ENCODE measurements at places on chromosomes 13 and 19.

GRCh38 chr13:96958286-96958891, 35.9 kb downstream of the OXGR1 start:
- DNase-seq, result no peak

- DNase-seq, result no peak
These were observed 20.5 kb upstream of the PNMA8C start for GRCh38 chr19:46449228-46449627.

GRCh38 chr13:112168761-112169160, 101.8 kb downstream of the SOX1 start:
- no peak for DNase-seq

GRCh38 chr13:108281901-108282300, 12.4 kb downstream of the TNFSF13B start:
- DNase-seq, result no peak

DNA sequence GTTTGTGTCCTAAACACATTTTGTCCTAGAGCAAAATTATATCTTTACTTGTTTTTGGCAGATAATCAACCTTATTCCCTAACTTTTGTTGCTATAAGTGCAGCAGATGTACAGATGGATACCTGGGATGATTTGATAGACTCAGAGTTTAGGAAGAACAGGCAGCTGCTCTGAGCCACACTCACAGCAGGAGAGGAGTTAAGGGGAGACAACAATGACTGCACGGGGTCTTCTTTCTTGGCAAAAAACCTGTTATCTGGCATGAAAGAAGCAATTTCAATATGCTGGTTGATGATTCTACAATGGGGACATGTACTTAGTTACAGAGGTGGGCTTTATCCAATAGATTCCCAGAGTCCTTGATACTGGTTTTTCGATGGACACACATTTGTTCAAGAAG, 258.9 kb upstream of the PCDH9 start:
- no peak for DNase-seq

DNA sequence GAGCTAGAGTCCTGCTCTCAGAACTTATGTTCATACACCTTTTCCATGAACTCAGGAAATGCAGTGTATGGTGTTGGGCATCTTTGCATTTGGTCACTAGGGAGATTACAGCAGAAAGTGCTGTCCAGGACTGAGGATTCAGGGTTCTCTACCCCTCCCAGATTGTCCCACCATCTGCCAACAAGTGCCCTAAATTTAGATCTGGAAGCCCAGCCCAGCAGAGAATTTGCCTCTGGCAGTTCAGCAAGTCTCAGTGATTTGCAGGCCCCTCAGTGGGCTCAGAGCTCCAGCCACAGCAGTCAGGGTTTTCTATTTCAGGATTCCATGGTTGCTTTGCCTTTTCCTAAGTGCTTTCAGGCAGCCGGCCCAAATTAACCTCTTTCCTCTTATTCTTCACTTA, 23.4 kb downstream of the CNFN start:
- no peak for DNase-seq

DNA sequence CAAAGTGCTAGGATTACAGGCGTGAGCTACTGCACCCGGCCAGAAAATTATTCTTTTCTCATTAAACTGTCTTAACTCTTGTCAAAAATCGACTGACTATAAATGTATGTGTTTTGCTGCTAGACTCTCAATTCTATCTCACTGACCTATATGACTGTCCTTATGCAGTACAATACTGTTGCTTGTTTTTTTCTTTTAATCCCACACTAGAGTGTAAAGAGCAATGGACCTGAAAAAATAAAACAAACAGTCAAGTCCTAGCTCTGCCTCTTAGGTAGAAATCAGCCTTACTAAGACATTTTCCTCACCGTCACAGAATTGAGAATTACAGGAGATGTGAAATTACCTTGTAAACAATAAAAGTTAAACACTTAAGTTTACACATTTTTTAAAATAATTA, 35.1 kb downstream of the INTS6 start:
- no peak for DNase-seq

- no peak for DNase-seq
These were observed 40.4 kb downstream of the INTS6 start for GRCh38 chr13:51412431-51412830.

GRCh38 chr19:57269515-57270250, 10.6 kb upstream of the ZNF460 start:
- no peak for DNase-seq

DNA sequence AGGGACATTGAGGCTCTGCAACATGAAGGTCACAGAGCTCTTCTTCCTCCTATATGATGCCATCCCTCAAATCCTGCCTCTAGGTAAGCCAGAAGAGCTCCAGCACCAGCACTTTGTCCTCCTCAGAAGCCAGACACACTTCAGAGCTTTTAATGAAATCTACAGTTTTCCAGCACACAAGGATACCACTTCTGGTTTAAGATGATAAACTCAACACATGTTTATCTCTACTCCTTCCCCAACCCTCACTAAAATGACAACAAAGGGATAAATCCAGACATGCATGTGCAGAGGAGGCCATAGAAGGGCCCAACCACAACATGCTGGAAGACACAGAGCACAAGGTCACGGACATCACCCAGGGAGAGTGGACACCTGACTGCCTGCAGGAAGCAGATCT, 195.3 kb downstream of the USP12 start:
- DNase-seq, result no peak

DNA sequence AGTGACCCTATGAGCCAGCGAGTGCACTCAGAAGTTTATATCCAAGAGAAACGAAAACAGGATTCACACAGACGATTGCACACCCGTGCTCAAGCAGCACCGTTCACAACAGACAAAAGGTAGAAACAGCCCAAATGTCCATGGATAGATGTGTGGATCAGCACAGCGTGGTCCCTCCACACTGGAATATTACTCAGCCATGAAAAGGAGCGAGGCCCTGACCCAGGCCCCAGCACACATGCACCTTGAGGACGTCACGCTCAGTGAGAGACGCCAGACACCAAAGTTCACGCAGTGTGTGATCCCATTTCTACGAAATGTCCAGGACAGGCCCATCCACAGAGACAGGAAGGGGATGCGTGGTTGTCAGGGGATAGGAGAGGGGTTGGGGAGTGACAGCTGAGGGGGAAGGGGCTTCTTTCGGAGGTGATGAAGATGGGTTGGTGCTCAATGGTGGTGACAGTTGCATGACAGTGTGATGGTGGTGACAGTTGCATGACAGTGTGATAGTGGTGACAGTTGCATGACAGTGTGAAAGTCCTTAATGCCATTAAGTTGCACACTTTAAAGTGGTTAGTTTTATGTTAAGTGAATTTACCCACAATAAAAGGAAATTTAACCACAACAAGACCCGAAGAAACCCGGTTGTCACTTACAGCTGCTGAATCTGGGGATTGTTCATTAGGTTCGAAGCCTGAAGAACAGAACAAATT, 18.9 kb upstream of the SLC39A3 start:
- DNase-seq, result no peak

DNA sequence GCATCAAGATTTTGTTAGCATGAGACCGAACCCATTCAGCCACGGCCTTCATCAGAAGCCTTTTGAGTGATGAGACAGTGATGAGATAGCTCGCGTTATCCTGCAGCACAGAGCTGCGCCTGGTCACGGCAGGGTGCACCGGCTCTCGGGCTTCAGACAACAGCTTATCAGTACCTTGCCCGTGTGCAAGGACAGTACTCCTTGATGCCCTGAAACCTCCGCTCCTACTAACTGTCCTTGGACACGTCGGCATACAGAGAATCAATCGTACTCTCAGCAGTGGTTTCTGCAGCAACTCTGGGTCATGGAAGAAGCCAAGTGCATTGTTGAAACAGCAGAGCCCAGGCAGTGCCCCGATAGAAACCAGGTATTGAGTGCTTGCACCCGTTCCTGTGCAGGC, 40.7 kb downstream of the IRS2 start:
- DNase-seq, result no peak

GRCh38 chr13:95457294-95457693, 95.2 kb upstream of the CLDN10 start:
- no peak for DNase-seq

DNA sequence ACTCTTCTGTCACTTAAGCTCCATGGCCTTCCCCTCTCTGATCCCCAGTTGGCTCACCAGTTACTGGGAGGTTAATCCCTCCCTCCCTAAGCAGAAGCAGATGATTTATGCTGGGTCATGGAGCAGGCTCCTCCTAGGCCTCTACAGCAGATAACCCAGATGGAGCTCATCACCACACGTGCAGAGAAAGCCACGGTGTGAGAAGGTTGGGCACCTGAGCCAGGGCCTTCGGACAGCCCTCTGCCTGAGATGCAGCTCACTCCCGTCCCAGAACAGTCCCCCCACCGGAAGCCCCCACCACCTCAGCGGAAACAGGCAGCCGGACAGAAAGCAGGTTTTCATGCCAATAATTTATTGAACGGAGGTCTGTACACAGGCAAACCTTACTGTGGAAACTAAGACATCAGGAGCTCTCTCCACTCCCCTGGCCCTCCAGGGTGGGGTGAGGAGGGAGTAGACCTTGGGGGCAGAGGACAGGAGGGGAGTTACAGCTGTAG, 9.8 kb downstream of the ZNF526 start:
- DNase-seq, result no peak

GRCh38 chr13:109783815-109784589, 2.4 kb downstream of the IRS2 start:
- no peak for DNase-seq

GRCh38 chr13:33535061-33535460, 249.5 kb upstream of the STARD13 start:
- DNase-seq, result no peak

- no peak for DNase-seq
These were observed 27.1 kb upstream of the MTUS2 start for GRCh38 chr13:28792992-28793391.

DNA sequence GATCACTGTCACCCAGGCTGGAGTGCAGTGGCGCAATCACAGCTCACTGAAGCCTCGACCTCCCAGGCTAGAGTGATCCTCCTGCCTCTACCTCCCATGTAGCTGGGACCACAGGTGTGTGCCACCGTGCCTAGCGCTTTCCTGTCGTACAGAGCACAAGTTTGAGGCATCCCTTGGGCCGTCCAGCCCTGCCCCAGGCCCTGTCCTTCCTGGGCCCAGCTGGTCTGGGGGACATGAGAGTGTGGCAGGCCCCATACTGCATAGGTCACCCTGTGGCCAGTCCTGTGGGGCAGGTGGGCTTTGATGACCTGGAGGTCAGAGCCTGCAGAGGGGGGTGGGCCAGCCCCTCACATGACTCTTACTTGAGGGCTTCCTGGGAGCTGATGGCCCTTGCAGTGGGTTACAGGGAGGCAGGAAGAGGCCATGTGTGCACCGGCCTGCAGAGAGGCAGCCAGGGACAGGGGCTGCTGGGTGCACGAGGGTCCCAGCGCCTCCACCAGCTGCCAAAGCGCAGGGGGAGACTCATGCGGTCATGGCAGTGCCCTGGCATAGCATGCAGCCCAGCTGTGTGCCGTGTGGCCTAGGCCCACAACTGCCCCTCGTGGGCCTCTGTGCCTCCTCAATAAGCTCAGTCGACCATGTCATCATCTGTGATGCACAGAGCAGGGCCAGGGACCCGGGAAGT, 61.4 kb downstream of the KDM4B start:
- DNase-seq, result no peak

GRCh38 chr19:38304866-38305429, 897 bp downstream of the C19orf33 start:
- DNase-seq, result no peak

- no peak for DNase-seq
These were observed 2.6 kb upstream of the DHRS12 start for GRCh38 chr13:51806566-51806965.

GRCh38 chr19:41416194-41416674, 10.9 kb downstream of the B3GNT8 start:
- DNase-seq, result no peak

DNA sequence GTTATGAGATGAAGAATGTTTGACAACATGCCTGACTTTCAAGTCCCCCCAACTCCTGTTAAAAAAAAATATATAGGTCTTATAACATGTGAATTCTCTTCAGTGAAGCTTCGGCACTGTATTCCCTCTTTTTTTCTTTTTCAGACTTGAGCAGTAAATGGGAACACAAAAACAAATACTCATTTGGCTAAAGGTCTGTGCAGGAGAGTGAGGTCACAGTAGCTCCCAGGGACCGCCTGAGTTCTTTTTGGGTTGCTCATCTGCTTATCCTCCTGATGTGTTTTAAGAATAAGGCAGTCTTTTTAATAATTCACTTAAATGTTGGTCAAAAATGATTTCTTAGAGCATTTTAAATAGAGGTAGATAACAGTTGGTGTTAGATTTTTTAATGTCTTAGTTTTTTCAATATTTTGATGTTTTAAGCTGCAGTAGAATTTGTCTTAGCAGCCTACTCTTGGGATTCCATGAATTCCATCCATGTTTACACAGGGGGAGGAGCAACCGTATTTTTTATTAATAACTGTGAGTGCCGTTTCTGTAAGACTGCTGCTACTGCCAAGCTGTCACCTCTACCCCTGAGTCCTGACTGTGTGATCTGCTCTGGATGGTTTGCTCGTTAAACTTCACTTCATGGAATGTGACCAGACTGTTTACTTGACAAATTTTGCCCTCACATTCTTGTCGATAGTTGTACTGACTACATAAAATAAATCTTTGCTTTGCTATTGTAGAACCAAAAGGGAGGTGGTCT, 14.9 kb downstream of the HNRNPM start:
- DNase-seq, result no peak

- DNase-seq, result no peak
These were observed 1.1 kb downstream of the COMP start for GRCh38 chr19:18789883-18790565.

GRCh38 chr19:800360-801029, 3.2 kb downstream of the PTBP1 start:
- no peak for DNase-seq

DNA sequence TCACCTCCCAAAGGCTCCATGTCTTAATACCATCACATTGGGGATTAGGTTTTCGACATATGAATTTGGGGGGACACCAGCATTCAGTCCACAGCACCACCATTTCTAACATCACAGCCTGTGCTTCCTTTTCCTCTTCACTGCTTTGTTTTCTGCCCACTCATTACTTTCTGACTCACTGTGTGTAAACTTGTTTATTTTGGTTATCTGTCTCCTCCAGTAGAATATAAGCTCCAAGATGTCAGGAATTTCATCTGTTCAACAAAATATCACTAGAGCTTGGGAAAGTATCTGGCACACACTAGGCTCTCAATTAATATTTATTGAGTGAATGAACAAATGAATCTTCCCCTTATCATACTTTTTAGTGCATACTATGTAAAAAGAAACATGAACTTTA, 152.0 kb downstream of the NUFIP1 start:
- DNase-seq, result no peak

- no peak for DNase-seq
These were observed 58.5 kb upstream of the ZDHHC20 start for GRCh38 chr13:21517576-21517975.

GRCh38 chr13:97215325-97215724, 6.8 kb upstream of the MBNL2 start:
- DNase-seq, result no peak

DNA sequence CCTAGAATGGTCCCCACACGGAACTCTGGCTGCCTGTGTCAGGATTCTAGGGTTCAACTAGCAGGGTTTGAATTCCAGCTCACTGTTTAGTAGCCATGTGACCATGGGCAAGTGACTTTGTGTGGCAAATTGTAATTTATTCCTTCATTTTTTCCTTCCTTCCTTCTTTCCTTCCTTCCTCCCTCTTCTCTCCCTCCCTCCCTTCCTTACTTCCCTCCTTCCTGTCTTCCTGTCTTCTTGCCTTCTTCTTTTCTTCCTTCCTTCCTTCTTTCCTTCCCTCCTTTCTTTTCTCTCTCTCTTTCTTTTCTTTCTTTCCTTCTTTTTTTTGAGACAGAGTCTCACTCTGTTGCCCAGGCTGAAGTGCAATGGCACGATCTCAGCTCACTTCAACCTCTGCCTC, 8.5 kb upstream of the DENND1C start:
- DNase-seq, result no peak
